ENCODE measurements at places on chromosomes 16 and 17.

- H3K4me1 ChIP-seq: no peaks in the 10 kb centered on the region
- peaks cover 6% of the 10 kb centered on the region for H3K27me3 ChIP-seq
- H3K27ac ChIP-seq: no peak overlapping the region
- H3K4me3 ChIP-seq: no peak overlapping the region
Observed at GRCh38 chr17:58236394-58236793, 2.0 kb upstream of the LPO start.

DNA sequence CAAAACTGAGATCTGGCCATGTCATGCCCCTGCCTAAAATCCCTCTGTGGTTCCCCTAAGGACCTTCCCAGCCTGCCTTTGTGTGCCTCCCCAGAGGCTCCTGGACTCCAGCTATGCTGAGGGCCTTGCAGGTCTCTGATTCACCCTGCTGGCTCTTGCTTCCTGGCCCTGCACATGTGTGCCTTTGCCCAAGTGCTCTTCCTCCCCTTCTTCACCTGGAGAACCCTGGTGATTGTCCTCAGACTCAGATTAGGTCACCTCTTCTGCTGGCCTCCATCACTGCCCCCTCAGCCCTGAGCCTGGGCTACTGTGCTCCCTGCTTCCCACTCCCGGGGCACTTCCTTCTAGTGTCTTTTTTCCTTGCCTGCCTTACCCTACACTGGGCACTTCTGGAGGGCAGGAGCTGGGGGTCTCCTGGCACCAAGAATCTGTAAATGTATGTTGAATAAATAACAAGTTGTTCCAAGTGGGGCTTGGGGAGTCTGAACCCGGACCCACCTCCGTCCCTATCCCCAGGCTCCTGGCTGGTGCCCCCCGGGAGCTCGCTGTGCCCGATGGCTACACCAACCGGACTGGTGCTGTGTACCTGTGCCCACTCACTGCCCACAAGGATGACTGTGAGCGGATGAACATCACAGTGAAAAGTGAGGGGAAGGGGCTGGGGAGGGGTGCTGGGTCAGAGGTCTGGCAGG lies 7.8 kb downstream of the ITGA3 start:
- no peaks in the 10 kb centered on the region for H3K27me3 ChIP-seq
- DNase-seq: no peak
- peaks cover 77% of the 10 kb centered on the region for H3K4me1 ChIP-seq
- H3K4me3 ChIP-seq: no peak overlapping the region
- peak overlapping the region; percentile 91 for H3K27ac ChIP-seq

GRCh38 chr17:35235917-35236316 lies 7.0 kb upstream of the SLFN5 start:
- H3K27me3 ChIP-seq: no peaks in the 10 kb centered on the region
- H3K27ac ChIP-seq: no peak overlapping the region
- DNase-seq: no peak
- H3K36me3 ChIP-seq: no peaks in the 10 kb centered on the region
- H3K4me3 ChIP-seq: no peak overlapping the region

DNA sequence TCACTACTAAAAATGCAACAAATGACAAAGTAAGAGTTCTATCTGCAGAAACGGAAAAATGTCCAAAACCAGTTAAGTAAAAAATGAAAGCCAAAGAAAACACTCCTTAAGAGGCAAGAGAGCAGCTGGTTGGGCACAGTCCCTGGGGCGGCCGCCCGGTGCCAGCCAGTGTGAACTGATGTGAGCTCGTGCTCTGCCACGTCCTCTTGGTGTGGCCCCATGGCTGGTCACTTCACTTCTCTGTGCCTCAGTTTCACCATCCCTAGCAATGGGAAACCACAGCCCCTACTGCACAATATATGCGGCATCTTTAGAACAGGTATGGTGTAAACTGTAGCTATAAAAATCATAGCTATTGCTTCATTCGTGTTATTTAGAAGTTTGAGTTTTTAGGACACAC lies 21.2 kb downstream of the USP36 start:
- H3K27ac ChIP-seq: peak overlapping the region; percentile 20
- DNase-seq: no peak
- H3K27me3 ChIP-seq: no peaks in the 10 kb centered on the region
- H3K4me3 ChIP-seq: no peak overlapping the region
- H3K36me3 ChIP-seq: peaks cover 85% of the 10 kb centered on the region

GRCh38 chr16:30116291-30117207 lies 3.2 kb upstream of the GDPD3 start:
- H3K4me3 ChIP-seq: no peak overlapping the region
- no peak for DNase-seq
- H3K27me3 ChIP-seq: no peaks in the 10 kb centered on the region
- H3K27ac ChIP-seq: no peak overlapping the region
- peaks cover 29% of the 10 kb centered on the region for H3K4me1 ChIP-seq
- H3K36me3 ChIP-seq: peaks cover 89% of the 10 kb centered on the region

DNA sequence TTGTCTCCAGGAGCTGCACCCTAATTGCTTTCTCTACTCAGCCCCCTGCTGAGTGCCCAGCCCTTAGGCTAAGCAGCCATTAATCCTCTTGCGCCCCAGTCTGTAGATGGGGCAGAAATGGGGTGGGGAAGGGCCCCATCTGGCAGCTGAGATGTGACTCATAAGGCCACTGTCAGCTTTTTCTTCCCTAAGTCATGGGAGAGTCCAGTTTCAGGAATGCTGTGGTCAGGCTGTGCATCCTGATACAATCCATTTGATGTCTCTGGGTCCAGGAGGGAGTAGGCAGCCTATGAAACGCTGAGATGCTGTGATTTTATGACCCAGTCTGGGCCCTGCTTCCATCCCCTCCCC lies 12.3 kb downstream of the PLXDC1 start:
- DNase-seq: no peak
- peaks cover 17% of the 10 kb centered on the region for H3K4me1 ChIP-seq
- no peaks in the 10 kb centered on the region for H3K36me3 ChIP-seq

- H3K36me3 ChIP-seq: no peaks in the 10 kb centered on the region
- no peaks in the 10 kb centered on the region for H3K4me1 ChIP-seq
- no peaks in the 10 kb centered on the region for H3K27me3 ChIP-seq
Observed at GRCh38 chr17:72191356-72191755, 70.5 kb downstream of the SOX9 start.

GRCh38 chr16:12159672-12160071 lies 183.1 kb downstream of the SNX29 start:
- H3K4me1 ChIP-seq: peaks cover 16% of the 10 kb centered on the region
- DNase-seq: no peak
- H3K27ac ChIP-seq: no peak overlapping the region

DNA sequence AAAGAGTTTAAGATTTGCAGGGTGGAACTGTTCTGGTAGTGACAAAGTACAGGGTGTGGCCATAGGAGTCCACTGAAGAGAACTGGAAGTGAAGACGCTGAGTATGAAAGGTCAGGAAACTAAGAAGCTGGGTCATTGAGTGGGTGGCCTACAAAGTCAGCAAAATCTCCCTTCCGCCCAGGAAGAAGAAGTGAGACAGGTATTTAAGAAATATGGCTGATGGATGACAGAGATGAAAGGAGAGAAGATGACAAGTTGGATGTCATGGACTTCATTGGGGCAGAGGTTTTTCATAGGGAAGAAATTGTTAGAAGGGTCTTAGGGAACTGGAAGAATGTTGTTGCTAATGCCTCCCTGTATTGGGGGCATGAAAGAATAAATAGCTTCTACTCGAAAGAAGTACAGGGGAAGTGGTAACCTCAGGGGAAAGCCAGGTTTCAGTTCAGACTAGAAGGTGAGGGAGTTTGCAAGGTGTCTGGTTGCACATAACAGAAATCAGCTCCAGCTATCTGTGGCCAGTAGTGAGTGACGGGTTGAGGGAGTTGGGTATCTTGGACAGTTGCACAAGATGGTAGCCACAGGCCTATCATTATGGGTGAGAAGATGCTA lies 33.6 kb upstream of the MED13 start:
- no peak overlapping the region for H3K27ac ChIP-seq
- no peak overlapping the region for H3K4me3 ChIP-seq

GRCh38 chr17:42031584-42031983 lies 11.7 kb downstream of the NKIRAS2 start:
- H3K27ac ChIP-seq: no peak overlapping the region
- H3K4me3 ChIP-seq: no peak overlapping the region

DNA sequence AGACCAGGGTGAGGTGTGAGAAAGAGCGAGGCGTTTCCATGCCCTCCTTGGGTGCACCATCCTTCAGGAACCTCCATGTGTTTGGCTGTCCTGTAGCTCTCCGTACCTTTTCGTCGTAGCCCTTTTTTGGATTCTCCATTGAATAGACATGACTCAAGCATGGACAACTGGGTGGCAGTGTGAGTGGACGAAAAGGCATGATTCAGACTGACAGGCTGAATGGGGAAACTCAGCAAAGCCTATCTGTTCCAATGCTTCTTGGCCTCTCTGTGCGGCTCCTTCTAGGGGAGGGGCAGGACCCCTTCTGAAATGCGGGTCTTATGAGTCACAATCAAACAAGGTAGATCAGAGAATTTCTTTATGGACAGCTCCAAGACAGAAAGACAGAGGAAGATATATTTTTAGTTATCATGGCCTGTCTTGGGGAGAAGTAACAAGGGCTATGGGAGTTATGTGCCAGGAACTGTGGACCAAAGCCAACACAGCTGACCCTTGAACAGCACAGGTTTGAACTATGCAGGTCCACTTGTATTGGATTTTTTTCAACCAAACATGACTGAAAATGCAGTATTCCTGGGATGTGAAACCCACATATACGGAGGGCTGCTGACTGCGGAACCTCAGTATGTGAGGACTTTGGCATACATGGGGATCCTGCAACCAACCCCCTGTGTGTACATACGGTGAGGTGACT lies 22.9 kb downstream of the ADORA2B start:
- H3K27ac ChIP-seq: no peak overlapping the region
- H3K4me1 ChIP-seq: no peaks in the 10 kb centered on the region
- H3K27me3 ChIP-seq: no peaks in the 10 kb centered on the region
- no peaks in the 10 kb centered on the region for H3K36me3 ChIP-seq
- DNase-seq: no peak

- peaks cover 8% of the 10 kb centered on the region for H3K4me1 ChIP-seq
- no peak for DNase-seq
- no peak overlapping the region for H3K27ac ChIP-seq
- no peaks in the 10 kb centered on the region for H3K27me3 ChIP-seq
Observed at GRCh38 chr17:82281076-82281475, 7.6 kb upstream of the CSNK1D start.

GRCh38 chr17:78873519-78874340 lies 29.3 kb downstream of the CEP295NL start:
- H3K36me3 ChIP-seq: peaks cover 46% of the 10 kb centered on the region
- no peak for DNase-seq
- H3K27ac ChIP-seq: peak overlapping the region; percentile 65
- no peak overlapping the region for H3K4me3 ChIP-seq

DNA sequence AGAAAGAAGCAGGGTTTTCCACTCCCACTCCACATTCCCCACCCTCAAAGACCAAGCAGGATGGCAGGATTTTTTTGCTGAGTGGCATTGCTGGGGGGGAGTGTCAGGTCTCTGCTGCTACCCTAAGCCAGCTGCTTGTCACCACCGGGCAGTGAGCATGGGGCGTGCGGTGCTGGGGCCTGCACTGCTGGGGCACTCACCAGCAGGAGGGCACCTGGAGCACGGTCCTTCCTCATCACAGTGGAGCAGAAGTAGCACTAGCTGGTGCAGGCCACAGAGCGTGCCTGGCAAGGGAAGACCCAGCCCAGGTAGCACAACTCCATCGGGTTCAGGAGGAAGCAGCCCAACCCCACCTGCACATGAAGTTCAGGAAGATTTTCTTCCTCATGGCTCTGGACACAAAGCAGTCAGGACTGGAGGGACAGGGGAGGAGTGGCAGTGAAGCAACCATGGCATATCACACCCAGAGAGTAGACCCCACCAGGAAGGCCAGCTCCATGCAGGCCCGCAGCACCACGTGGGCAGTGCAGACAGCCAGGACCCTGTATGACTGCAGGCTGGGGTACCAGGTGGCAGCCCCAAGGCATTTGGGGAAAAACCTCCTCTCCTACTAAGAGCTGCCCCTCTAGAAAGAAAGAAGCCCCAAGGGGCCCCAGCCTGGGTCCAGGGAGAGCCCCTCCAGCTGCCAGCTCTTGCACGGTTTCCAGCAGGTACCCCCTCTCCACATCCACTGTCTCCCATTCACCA lies 16.7 kb upstream of the MYO18A start:
- no peaks in the 10 kb centered on the region for H3K4me1 ChIP-seq
- DNase-seq: no peak
- no peak overlapping the region for H3K4me3 ChIP-seq
- H3K27ac ChIP-seq: no peak overlapping the region

GRCh38 chr16:4298761-4299522 lies 16.9 kb upstream of the GLIS2 start:
- peak overlapping the region; percentile 71 for H3K27ac ChIP-seq
- peaks cover 28% of the 10 kb centered on the region for H3K4me1 ChIP-seq
- DNase-seq: no peak
- no peaks in the 10 kb centered on the region for H3K27me3 ChIP-seq

- H3K27me3 ChIP-seq: no peaks in the 10 kb centered on the region
- no peaks in the 10 kb centered on the region for H3K36me3 ChIP-seq
- no peak overlapping the region for H3K27ac ChIP-seq
- H3K4me3 ChIP-seq: no peak overlapping the region
- peaks cover 7% of the 10 kb centered on the region for H3K4me1 ChIP-seq
- no peak for DNase-seq
Observed at GRCh38 chr17:18070861-18071340, 16.8 kb upstream of the DRG2 start.

DNA sequence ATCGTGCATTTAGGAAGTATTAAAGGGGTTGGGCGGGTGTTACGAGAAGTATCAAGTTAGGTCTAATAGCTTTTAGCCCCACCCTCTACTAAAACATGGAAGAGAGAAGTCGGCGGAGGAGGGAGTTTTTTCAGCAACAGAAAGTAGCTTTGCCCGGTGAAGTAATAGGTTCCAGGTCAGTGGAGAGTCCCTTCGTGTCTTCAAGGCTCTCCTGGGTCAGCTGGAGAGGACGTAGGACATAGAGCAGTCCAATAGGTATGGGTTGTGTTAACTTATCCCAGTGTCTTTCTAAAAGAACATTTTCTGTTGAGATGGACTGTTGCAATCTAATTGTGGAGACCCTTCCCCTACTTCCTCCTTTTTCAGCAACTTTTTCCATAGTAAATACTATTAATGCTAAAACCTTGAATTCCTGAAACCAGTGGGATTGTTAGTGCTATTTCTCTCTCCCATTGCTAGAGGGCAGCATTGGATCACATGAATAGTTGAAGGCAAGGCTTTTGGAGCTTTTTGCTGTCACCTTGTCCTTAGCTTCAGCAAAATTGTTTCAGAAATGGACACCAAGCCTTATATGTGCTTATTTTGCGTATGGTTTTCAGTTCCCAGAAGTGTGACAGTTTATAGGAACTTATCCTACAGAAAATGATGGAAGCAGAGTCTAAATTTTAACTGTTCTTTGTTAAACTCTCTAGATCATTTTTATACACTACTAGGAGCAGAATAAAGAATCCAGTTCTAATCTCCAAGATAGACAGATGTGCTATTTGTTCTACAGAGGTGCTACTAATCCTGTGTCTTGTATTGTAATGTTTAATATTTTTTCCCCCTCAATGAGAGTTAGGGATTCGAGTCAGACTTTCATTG lies 38.4 kb downstream of the UTP18 start:
- H3K36me3 ChIP-seq: peaks cover 7% of the 10 kb centered on the region
- no peaks in the 10 kb centered on the region for H3K4me1 ChIP-seq
- DNase-seq: no peak
- peak overlapping the region; percentile 0 for H3K27ac ChIP-seq
- no peak overlapping the region for H3K4me3 ChIP-seq

Data from esophagus muscularis mucosa (tissue), 4 donors.